NCI-H1930 (cell line): ENCODE measurements at places on chromosomes 2 and 18.
A peak's percentile ranks its signal among the peaks of the same experiment; 100 is the strongest.

DNA sequence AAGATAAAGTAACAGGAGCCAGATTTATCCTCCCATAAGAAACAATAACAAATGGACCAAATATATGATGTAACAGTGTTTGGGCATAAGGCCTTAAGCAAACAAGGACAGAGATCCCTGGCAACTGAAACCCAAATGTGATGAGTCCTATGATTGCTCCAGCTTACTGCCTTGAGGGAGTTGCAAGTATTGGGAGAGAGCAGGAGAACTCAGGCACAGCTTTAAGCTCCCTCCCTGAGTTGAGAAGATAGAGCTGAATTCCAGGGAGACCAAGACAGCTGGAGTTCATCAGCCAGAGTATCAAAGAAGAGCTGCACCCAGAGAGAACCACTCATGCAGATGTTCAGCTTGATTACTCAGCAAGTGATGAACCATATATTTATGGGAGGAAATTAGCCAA, 814.5 kb upstream of the RAB6C start:
- DNase-seq = no peak

DNA sequence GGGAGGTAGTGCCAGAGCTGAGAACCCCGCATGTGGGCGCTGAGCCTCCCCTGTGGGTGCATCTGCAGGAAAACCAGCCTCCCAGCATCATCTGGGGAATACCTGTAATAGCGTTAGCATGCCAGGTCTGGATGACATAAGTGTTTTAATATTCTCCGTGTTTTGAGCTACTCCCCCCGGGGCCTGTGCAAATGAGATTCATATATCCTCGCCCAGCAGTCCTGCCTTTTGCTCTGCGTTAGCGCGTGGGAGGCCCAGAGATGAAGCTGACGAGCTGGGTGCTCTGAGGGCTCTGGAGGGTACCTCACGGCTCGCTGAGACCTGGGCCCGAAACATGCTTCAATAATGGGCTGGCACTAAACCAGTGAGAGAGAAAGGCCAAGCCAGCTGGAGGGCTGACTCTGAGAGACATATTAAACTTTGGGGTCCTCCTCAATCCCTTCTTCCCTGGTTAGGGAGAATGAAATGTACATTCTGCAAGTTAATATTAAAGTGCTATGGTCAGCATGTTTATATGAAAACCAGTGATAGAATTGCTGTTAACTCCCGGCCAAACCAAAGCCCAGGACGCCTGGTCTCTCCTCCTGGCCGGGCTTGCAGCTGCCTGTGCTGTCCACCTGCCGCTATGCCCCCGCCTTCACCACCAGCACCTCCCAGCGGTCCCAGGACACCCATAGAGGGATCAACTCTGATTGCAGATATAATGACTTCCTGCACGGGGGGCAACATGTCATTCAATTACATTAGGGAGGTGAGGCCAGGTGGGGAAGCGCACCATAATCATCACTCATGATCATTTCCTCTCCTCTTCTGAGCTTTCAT, 77.0 kb downstream of the EDAR start:
- no peak for DNase-seq

- DNase-seq = no peak
Observed at GRCh38 chr2:202079310-202079709, 6.3 kb downstream of the KIAA2012 start.

GRCh38 chr2:132664096-132664495, 5.9 kb downstream of the LYPD1 start:
- DNase-seq = no peak

DNA sequence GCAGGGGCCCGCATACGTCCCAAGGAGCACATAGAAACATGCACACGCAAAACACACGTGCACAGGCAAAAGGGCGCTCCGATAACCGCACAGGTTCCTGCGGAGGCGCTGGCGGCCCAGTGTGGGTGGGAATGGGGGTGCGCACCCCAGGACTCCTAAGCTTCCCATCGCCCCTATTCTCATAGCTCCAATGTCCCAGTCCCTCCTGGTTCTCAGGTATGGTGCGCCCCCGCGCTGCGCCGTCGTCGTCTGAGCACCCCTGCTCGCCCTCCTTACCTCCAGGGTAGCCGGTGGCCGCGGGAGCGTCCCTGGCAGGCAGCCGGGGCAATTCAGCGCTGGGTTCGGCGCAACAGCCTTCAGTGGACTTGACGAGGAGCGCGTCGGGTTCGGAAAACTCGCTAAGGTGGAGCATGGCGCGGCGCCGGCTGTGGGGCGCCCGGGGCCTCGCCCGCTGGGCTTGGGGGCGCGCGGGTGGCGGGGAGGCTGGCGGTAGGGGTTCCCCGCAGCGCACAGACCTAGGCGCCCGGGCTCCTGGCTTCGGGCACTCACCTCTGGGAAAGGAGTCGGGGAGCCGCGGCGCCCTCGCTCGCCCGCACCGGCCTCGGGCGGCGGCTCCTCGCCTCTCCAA, 328 bp downstream of the EGR4 start:
- no peak for DNase-seq

- DNase-seq = no peak
Observed at GRCh38 chr2:218875692-218876246, 4.9 kb upstream of the WNT10A start.

DNA sequence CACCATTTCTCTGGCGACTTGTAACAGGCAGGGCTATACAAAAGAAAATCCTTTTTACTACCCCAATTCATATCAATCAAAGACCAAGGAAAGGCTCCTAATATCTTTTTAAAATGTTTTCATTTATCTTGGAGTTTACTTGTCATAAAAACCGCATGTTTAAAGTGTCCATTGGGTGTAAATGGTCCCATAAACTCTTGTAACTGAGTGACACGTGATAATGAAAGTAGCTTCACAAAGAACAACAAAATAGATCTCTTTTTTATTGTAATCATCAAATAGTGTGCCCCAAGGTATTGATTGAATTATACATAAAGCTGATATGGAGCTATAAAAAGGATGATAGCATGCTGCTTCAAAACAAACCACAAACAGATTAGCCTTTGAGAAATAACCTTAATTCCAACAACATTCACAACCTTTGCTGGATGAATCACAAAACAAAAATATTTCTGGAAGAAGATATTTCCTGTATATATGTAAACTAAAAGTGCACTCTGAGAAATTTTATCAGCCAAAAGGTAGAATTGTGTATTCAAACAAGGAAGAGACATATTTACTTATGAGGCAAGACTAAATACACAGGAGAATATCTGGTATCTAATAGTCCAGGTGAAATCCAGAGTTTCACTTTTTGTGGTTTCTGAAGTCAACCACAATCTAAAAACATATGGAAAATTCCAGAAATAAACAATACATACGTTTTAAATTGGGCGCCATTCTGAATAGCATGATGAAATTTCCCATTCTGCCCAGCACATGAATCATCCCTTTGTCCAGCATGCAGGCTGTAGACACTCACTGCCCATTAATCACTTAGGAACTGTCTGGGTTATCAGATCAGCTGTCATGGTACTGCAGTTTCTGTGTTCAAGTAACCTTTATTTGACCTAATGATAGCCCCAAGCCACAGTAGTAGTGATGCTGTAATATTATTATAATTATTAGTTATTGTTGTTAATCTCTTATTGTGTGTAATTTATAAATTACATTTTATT, 237.5 kb downstream of the PIK3C3 start:
- peak; percentile 11 for DNase-seq

DNA sequence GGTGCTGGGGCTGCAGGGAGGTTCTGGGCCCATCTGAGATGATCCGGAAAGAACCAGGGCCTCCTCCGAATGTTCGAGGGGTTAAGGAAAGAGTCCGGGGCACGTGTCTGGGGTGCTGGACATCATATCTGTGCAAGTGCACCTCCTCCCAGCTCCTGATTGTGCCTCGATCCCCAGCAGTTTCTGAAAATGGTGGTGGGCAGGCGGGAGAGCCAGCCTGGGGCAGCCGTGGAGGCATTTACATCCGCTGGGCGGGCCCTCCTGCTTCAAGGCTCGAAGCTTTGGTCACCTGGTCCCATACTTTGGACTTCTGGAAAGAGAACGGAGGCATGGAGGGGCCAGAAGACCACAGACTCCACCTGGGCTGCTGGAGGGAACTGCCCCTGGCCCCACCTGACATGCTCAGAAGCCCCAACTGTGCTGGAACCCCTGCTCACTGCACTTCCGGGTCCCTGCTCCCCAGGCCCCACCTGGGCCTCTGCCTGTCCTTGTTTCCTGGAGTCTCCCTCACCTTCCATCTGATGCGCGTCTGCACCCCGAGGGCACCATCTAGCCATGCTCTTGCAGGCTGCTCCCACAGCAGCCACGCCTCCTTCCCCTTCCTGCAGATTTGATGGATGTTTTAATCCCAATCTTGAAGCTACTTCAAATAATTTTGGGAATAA, 119.2 kb upstream of the HDAC4 start:
- DNase-seq = no peak

DNA sequence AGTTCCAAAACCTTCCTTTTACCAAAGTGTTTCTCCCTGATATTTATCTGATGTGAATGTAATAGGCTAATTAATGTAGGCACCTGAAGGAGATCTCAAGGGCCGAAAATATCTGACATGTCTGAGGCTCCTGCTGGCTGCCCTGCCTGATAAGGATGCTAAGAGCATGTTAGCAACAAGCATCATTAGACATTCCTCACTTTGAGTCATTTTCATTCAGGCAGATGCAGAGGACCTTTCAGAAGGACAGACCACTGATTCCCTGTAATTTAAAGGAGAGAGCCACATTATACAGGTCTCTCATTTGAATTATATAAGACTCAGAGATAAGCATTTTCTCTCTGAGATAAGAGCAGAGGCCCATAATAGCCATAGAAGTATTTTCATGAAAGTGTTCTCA, 222.4 kb upstream of the NCKAP5 start:
- no peak for DNase-seq

- DNase-seq = no peak
Observed at GRCh38 chr2:126952216-126952615, 53.5 kb downstream of the TEX51 start.

- DNase-seq = no peak
Observed at GRCh38 chr2:239700686-239701345, 300.0 kb upstream of the HDAC4 start.

GRCh38 chr18:56286775-56287325, 351.5 kb downstream of the TXNL1 start:
- DNase-seq = no peak

GRCh38 chr2:173339807-173340206, 14.9 kb upstream of the CDCA7 start:
- no peak for DNase-seq

DNA sequence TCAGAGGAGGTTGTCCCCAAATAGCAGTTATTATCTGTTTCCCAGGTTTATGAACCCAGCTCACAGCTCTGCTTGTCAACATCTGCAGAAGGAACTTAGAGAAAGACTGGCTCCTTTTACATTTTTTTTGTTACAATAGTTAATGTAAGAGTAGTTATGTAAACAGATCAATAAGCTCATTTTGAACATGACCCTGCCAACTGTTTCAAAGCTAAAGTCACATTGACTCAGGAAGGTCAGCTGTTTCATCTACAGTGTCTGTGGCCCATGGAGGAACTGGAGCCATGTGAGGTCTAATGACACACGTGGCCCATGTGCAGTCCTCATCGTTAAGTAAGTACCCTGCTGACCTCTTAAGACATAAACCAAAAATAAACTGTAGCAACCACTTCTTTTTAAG, 97.1 kb downstream of the SH3RF3 start:
- no peak for DNase-seq

GRCh38 chr2:240917684-240918257, 11.6 kb downstream of the CROCC2 start:
- no peak for DNase-seq

GRCh38 chr2:237177986-237178385, 92.3 kb downstream of the COPS8 start:
- DNase-seq = no peak

GRCh38 chr2:196902828-196903227, 23.7 kb downstream of the PGAP1 start:
- DNase-seq = no peak

DNA sequence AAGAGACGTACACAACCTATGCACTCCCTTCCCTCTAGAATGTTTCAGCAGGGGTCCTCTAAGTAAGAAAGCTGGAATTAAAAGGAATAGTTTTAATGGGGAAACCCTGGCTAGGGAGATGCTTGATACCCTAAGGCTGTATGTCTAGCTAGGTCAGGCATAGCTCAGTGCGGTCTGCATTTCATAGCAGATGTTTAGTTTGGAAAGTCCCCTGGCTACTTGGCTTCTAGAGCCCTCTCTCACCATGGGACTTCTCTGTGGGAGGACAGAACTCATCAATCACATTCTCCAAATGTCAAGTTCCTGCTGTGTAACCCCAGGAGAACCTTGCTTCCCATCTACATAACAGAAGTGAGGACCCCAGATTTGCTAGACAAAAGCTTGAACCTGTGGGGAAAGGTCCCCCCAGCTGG, 24.1 kb upstream of the ANXA4 start:
- no peak for DNase-seq

- DNase-seq = peak; percentile 53
Observed at GRCh38 chr18:56575819-56576663, 62.4 kb downstream of the TXNL1 start.
